ENCODE measurements at places on chromosomes 5 and 9.
A peak's percentile ranks its signal among the peaks of the same experiment; 100 is the strongest.

DNA sequence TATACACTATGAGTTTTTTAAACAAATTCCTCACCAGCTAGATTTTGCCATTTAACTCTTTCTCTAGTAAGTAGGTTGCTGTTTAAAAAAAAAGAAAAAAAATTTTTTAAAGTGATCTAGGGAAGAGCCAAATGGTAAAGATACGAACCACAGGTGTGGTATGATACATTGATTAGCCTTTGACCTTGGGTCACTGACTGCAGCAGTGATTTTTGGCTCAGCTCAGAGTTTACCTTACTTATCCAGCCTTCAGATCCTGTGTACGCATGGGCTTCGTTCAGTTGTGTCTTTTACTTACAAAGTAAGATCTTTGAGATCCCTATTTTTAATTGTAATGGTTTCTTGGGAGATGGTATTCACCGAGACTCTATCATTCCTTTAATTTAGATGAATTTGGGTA is 12.4 kb upstream of the GNG10 start:
- DNase-seq = no peak

DNA sequence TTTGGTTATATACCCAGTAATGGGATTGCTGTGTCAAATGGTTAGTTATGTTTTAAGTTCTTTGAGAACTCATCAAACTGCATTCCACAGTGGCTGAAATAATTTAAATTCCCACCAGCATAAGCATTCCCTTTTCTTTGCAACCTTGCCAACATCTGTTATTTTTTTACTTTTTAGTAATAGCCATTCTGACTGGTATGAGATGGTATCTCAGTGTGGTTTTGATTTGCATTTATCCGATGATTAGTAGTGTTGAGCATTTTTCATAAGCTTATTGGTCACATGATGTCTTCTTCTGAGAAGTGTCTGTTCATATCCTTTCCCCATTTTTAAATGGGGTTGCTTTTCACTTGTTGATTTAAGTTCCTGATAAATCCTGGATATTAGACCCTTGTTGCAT is 435.7 kb upstream of the RIOK2 start:
- no peak for DNase-seq

DNA sequence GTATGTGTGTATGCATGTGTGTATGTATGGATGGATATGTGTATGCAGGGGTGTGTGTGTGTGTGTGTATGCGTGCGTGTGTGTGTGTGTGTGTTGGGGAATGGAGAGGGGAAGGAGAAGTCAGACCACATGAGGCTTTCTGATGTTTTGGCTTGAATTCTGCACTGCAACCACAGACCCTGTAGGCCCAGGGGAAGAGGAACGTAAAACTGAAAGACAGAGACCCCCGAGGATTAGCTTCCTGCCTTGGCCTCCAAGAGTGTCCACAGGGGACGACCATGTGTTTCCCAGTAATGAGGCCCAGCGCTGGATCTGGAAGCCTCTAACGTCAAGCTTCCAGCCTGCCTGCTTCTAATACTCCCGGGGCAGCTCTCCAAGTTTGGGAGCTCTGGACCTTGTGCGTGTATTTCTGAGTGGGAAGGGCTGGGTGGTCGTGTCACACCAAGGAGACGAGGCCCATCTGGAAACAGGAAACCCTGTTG is 5.8 kb downstream of the DCANP1 start:
- DNase-seq = no peak

GRCh38 chr9:134163371-134164196 is 780 bp downstream of the RNU6ATAC start:
- peak; percentile 54 for DNase-seq

DNA sequence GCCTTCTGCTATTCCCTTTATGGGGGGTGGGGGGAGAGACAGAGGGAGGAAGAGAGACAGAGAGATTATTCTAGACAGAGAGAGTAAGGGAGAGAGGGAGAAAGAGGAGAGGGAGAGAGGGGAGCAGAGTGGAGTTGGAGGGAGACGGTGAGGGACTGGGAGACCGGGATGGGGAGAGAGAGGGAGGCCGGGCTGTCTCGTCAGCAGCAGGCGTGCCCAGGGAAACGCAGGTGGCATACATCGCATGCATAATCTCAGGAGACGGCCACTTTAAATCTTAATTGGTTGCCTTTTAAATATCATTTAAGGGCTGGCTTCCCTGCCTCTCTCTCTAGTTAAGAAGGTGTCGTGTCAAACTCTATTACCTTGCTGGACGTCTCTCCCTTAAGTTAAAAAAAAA is 8.4 kb downstream of the IRX4 start:
- DNase-seq = no peak

DNA sequence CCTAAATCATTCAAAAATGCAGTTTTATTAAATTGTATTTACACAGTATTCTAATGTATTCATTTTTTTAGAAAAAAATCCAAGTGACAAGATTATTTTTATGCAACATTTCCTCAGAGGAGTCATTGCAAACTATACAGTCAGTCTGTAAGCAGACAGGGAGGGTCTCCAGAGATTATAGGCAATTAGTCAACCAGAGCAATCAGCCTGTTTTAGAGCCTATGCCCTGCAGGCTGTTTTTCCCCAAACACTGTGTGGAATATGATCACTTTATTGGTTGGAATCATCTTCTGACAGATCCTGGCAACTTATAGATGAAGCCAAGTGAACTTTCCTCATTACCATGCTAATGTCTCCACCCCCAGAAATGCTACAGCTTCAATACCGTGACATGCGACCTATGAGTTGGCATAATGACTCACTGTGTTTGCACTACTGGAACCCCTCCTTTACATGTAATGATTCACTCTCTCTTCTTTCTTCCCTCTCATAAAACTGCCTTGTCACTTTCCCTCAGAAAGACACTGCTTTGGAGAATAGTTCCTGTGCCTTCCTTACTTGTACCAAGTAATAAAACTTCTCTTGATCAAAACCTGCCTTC is 577.7 kb upstream of the FTMT start:
- no peak for DNase-seq

- DNase-seq = no peak
Observed at GRCh38 chr5:90873033-90873517, 314.5 kb downstream of the ADGRV1 start.

DNA sequence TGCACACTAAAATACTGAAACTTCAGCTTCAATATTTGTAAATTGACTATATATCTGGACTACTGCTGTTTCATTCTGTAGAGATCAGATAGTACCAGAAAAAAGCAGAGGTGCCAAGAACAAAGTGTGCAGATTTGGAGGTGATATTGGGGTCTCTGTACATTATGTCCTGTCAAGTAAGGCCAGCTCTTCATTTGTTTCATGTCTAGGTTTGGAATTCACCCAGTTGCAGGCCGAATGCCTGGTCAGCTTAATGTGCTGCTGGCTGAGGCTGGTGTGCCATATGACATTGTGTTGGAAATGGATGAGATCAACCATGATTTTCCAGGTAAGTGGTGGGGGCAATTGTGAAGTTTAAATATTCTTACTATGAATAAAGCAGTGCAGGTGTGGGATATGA is 96.9 kb downstream of the NNT start:
- no peak for DNase-seq

GRCh38 chr5:144126707-144127106 is 43.8 kb downstream of the YIPF5 start:
- DNase-seq = no peak

DNA sequence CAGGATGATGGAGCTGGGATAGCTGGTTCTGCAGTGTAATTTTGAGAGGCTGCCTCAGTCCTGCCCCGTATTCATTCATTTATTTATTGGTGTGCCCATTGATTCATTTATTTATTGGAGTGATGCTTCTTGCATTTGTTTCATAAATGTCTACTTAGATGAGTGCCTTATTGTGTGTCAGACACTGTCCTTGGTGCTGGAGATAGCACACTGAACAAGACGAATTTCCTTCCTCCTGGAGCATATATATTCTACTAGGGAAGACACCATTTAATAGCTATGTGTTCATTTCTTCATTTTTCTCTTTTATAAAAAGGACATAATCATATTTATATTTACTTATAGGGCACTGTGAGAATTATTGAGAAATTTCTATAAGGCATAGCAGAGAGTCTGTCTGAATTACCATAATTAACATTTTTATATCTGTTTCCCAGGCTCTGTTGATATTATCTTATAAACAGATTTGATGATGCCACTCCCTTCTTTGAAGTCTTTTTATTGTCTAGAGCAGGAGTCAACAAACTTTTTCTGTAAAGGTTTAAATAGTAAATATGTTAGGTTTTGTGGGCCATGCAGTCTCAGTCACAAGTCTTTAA is 433.9 kb upstream of the ZNF608 start:
- no peak for DNase-seq

GRCh38 chr5:127647361-127647958 is 1.4 kb upstream of the CTXN3 start:
- no peak for DNase-seq

GRCh38 chr9:70355801-70356200 is 58.7 kb downstream of the KLF9 start:
- DNase-seq = no peak

DNA sequence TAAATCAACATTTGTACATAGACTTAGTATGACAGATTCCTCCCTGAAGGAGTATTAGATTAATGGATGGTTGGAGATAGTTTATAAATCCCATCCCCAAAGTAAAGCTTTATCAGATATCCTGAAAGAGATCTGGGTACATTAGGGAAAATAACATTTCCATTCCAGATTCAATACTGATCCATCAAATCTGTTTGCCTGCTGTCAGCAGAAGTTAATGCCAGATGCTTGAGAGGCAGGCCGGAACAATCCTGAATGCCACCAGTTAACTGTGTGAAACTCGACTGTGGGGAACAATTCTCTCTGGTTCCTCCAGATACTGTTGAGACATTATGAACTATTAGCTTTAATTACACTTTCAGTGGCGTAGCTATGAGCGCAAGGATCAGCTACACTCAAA is 1166.8 kb downstream of the MAT2B start:
- DNase-seq = no peak

DNA sequence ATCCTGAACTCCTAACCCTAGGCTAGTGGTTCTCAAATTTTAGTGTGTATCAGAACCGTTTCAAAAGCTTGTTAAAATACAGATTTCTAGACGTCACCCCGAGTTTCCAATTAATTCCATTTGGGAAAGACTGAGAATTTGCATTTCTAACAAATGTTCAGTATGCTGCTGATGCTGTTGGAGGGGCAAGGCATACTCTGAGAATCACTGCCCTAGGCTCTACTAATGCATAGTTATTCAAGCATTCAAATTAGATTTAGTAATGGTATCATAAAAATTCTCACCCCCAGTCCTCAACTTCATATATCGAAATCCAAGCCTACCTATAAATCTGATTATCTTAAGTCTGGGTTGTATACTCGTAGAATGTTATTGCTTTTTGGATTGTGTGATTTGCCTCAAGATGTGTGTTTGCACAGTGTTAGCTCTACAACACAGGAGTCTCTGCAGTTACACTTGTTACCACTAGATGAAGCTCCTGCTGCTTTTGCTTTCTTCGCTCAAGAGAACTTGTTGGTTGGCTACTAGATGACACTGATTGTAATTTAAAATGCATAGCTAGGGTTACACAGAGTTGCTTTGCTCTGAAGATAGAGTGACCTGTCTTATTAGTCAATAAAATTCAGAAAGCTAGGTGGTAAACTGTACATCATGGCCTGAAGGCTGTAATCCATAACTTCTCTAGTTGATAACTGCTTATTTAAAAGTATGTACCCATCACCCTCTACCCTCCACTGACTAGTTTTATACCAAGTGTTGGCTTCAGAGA is 7.5 kb upstream of the ERAP2 start:
- no peak for DNase-seq

GRCh38 chr5:76715486-76715735 is 515 bp upstream of the F2R start:
- DNase-seq = no peak

- DNase-seq = no peak
Observed at GRCh38 chr5:21672911-21673310, 1180.2 kb downstream of the CDH12 start.

DNA sequence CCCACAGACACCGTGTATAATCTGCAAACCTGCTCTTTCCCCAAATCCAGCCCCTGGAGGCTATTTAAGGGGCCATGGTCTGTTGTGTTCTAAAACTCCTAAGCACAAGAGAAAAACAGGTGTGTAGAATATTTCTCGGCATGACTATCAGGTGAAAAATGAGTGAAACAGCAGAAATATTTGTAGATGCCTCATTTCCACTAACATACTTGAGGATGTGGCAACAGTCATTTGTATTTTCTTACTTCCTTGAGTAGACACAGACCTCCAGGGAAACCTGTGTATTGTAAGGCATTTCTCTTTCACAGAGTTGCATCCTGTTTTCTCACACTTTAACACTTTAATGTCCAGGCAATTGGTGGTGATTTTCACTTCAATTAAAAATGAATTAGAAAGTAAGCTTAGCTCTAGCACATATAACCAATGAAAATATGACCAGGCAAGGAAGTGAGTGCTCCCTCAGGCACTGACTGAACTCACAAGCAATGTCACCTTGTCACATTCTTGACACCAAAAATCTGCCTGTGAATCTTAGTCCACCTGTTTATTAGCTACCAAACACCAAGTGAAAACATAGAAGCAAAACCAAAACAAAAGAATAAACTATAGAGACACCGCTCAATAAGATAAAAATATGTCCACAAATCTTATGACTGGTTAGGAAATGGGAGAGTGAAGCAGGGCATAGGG is 64.4 kb downstream of the DIRAS2 start:
- no peak for DNase-seq

DNA sequence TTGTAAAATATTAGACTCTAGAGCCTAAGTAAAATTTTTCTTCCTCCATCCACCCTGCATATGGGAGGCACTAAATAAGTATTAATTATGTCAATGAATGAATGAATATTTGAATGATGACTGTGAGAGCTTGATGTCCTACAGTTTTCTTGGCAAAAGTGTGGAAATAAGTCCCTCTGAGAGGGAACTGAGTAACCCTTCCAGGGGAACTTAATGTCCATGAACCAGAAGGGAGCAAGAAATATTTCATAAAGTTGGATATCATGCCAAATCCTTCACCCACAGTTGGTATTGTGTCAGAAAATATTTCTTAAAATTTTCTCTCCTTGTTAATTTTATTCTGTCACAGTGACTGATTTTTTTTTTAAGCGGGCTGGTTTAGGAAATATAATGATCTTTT is 36.6 kb downstream of the NNT start:
- no peak for DNase-seq
